ENCODE measurements at places on chromosomes 6 and 20. TPM values are rescaled to one million over a fixed set of nuclear protein-coding genes. Genes with fewer than 3 reads are reported as not detected.
A peak's percentile ranks its signal among the peaks of the same experiment; 100 is the strongest.

DNA sequence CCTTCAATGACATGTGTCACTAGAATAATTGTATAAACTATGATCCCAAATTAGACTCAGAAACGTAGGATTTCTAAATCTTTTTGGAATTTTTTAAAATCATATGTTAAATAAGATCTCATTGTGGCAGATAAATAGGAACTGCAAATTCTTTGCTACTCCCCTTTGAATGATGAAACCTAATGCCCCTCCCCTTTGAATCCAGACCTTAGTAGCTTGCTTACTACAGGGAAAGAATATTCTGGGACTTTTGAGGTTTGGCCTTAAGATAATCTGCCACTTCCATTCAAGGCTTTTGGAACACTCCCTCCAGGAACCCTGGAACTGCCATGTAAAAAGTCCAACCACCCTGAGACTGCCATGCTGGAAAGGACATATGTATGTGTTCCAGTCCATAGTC is 7.1 kb downstream of the TDP2 start:
- H3K36me3 ChIP-seq: no peaks in the 10 kb centered on the region
- H3K27ac ChIP-seq: no peak overlapping the region
- no peak overlapping the region for H3K4me3 ChIP-seq
- H3K27me3 ChIP-seq: no peaks in the 10 kb centered on the region

SLC24A3 gene
- 14.4 TPM for polyA plus RNA-seq

DNA sequence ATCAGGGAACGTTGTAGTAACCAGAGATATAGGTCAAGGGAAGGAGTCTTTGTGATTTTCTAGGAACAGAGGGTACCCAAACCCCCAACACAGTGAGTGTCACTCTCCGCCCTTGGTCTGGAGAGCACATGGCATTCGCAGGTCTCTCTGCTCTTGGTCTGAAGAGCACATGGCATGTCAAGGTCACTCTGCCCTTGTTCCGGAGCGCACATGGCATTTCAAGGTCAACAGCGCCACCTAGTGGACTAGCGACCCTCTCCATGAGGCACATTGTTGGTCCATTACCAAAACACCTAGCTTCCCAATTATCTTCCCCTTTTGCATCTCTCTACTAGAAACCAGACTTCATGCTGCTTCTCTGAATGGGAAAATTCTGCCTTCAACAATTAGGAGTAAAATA is 260.0 kb downstream of the C6orf118 start:
- H3K36me3 ChIP-seq: no peaks in the 10 kb centered on the region
- no peak overlapping the region for H3K4me3 ChIP-seq
- no peaks in the 10 kb centered on the region for H3K27me3 ChIP-seq

DNA sequence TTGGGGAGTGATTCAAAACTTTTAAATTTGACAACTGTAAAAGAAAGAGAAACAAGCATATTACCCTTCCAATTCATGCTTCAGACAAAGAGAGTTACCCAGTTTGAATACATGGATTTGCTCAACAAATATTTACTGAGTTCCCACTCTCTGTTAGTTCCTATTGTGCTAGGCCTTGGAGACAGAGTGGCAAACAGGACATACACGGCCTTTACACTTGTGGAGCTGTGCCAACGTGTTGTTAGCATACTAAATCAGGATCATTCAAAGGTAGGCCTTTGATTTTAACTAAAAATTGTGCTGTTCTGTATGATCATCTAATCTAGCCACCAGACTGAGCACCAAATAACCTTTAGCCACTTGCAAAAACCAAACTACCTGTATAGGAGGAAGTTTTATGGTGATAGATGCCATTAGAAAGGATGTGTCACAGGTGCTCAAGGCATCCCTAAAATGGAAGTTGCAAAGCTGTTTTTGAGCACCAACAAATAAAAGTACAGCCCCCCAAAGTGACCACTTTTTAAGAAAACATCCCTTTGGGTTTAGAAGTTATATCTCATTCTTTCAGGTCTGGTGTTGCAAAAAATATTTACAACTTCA is 84.5 kb downstream of the CHD6 start:
- H3K36me3 ChIP-seq: peaks cover 3% of the 10 kb centered on the region
- no peak for DNase-seq
- no peaks in the 10 kb centered on the region for H3K27me3 ChIP-seq
- H3K27ac ChIP-seq: no peak overlapping the region
- H3K4me1 ChIP-seq: peaks cover 2% of the 10 kb centered on the region
- H3K4me3 ChIP-seq: no peak overlapping the region

DNA sequence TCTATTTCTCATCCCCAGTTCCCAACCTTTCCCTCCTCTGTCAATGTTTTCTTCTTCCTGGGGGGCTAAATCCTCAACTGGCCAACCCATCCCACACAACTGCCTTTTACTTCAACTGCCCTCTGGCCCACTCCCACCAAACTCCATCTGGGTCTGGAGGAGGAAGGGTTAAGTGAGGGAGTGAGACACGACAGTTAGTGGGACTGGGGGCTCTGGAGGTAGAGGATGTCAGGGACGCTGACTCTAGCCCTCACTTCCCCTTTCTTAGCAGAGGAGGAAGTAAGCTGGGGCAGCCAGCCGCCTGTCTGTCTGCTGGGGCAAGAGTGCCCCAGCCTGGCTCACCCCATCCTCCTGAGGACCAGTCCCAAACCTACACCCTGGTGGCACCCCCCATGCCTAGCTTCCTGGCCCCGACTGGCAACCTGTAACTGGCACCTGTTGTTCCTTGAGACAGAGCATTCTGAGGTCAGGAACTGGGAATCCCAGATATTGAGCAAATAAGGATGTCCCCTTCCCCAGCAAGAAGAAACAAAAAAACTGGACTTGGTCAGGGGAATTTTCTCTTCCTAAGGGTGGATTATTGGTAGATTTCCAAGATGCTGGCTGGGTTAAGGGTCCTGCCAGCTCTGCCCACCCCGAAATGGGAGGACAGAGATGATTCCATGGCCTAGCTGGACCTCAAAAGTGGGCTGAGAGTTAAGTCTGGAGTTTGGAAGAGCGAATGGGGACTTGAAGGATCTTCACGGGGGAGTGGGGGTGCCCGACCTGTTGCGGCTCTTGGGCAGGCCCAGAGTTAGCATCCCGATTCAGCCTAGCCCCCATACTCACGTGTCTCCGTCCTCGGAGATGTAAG is 971 bp downstream of the NFKBIE start:
- DNase-seq: peak; percentile 81
- peak overlapping the region; percentile 74 for H3K4me3 ChIP-seq
- no peak overlapping the region for H3K27ac ChIP-seq
- no peaks in the 10 kb centered on the region for H3K27me3 ChIP-seq
- peaks cover 4% of the 10 kb centered on the region for H3K4me1 ChIP-seq

Measured in aorta (tissue), 5 donors.